ENCODE measurements at places on chromosomes 4 and X.

GRCh38 chr4:165476214-165477098, 97.6 kb downstream of the CPE start:
- peak; percentile 38 for ATAC-seq

DNA sequence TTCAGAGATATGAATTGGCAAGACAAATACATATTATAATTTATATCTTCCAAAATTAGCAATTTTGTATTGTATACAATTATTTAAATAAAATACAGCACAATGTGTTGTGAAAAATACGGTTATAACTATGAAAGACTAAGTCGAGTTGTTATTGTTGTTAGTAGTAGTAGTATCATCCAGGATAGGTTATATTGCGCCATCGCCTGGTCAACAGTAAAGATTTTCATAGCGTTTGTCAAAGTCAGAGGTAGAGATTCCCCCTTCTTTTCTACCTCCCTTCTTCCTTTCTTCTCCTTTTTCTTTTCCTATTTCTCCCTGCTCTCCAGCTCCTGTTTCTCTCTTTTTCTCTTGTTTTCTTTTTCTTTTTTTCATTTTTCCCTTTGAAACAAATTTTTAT, 499.1 kb upstream of the EPHA5 start:
- ATAC-seq: no peak

- no peak for ATAC-seq
Observed at GRCh38 chr4:26127851-26128337, 192.9 kb upstream of the RBPJ start.

DNA sequence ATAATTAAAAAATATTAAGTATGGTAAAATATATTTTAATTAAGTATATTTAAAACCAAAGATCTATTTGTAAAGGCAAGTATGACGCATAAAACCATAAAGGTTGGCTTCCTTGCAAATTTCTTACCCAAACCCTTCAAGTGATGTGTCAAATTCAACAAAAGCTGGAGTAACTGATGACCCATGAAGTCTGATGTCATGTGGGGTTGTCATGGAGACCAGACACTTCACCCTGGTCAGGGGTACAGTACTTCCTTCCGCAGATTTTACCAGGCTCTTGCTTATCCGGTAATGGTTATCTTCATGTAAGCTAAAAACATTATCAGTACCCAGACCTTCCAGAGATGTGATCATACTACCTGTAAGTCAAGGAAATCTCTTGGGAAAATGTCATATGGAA, 170.1 kb downstream of the WDFY3 start:
- ATAC-seq: no peak

DNA sequence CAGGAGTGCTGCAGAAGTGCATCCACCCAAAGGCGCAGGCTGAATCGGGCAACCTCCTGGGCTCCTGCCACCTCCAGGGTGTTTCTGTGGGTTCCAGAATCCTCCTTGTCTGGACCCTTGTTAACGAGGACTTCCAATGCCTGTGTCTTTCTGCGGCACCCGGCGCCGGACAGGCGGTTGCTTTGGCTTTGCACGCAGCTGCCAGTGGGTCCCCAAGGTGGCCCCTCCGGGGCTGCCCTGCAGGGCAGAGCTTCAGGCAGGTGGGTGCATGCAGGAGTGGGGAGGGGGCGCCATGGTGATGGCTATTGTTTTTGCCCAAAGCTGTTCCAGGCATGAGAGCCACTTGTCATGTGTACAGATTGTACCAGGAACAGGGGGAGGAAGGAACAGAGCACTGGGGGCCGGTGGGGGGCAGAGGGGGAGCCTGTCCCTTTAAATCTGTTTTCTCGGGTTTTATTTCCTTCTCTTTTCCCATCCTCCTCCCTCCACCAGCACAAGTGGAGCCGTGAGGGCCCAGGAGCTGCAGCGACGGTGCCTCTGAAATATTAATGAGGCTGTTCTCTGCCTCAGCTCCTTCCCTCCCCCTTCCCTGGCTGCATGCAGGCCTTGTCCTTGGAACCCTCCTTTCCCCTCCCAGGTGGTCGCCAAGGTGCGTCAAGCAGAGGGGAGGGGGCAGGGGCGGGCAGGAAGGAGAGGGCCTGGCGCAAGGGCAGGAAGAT, 13.1 kb downstream of the ATP2B3 start:
- no peak for ATAC-seq

- no peak for ATAC-seq
Observed at GRCh38 chrX:110699109-110699508, 96.5 kb downstream of the CHRDL1 start.

- no peak for ATAC-seq
Observed at GRCh38 chr4:71389149-71389827, 50.5 kb downstream of the SLC4A4 start.

DNA sequence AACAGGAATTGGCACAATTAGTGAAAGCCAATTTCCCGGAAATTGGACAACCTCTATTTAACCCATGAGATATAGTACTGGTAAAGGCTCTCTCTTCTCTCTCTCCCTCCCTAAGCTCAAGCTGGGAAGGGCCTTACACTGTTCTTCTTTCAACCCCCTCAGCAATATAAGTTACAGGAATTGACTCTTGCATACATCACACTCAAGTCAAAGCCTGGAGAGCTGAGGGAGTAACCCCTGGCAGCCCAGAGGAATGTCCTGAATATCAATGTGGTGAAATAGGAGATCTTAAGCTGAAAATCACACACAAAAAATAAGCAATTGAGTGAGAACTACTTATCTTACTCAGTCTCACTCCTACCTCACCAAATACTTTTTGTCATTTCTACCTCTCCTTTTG, 186.9 kb upstream of the SPOCK3 start:
- no peak for ATAC-seq

GRCh38 chr4:185086053-185086452, 57.0 kb upstream of the SLC25A4 start:
- ATAC-seq: no peak

GRCh38 chr4:185127021-185127925, 15.8 kb upstream of the SLC25A4 start:
- peak; percentile 74 for ATAC-seq

- no peak for ATAC-seq
Observed at GRCh38 chr4:56261027-56261426, 126.3 kb downstream of the AASDH start.

DNA sequence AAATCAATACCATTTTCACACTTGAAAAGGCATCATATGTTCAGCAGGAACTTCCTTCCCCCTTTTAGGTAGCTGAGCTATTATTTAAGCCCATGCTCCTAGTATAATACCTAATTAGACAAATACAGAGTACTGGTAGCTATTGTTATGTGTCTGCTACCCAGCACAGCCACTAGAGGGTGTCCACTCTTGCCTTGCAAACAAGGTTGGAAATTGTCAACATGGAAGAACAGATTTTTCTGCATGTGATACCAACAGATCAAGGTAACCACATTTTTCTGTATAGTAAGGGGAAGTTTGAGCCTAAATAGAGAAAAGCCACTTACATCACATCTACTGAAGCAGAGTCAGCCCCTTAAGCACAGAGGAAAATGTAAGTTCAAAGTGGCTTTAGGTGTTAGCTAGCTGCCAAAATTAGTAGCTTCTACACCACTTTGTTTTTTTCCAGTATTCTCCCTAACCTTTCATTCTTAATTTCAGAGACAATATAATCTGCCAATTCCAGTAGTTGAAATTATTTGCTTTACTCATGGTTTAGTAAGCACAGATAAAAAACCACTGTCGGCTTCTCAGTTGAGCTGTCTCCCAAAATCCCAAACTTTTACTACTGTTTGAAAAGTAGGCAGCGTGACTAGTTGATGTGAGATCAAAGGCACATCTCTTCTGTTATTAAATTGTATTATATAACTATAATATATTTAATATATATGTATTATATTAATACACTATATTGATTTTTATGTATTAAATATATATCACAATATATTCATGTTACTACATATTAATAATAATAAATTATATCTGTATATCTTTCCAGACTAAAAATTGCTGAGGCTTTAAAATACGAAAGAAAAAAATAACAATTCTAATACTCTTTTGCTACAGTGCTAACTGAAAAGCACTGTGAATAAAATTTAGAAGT, 38.2 kb downstream of the EDNRA start:
- peak; percentile 96 for ATAC-seq

- peak; percentile 79 for ATAC-seq
Observed at GRCh38 chr4:39933671-39934590, 43.8 kb downstream of the PDS5A start.

GRCh38 chr4:43564107-43564506, 671.6 kb downstream of the GRXCR1 start:
- no peak for ATAC-seq

DNA sequence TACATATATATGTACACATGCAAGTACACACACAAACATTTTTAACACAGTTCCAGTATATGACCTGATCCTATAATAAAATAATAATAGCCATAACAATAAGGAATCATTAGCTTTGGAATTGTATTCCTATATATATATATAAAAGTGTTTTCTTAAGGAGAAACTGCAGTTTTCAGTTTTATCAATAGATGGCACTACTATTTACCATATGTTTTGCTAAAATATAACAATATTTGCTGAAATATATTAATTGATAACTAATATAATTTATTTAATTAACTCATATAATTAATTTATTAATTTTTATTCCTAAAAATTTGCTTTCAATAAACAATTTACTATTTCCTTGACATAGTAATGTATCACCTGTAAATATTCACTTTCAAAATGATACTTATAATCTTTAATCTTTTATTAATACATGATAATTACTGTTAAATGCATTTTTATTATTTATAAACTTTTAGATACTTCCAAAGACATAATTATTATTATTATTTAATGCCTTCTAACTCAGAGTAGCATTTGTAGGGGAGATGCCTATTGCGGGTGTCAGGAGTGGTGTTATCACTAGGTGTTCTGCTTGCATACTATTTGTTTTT, 599.5 kb downstream of the FSTL5 start:
- ATAC-seq: no peak

GRCh38 chr4:46550471-46550870, 160.5 kb upstream of the GABRA2 start:
- ATAC-seq: no peak

- ATAC-seq: no peak
Observed at GRCh38 chr4:56438766-56439165, 2.7 kb downstream of the PAICS start.

GRCh38 chr4:182786991-182787390, 130.2 kb downstream of the DCTD start:
- no peak for ATAC-seq

- ATAC-seq: no peak
Observed at GRCh38 chr4:57124145-57124544, 14.0 kb upstream of the IGFBP7 start.

GRCh38 chrX:121160987-121161386, 113.6 kb downstream of the GLUD2 start:
- no peak for ATAC-seq

- ATAC-seq: no peak
Observed at GRCh38 chr4:181259081-181259709, 984.0 kb upstream of the TENM3 start.

GRCh38 chrX:15512401-15512965, 11.9 kb downstream of the BMX start:
- ATAC-seq: peak; percentile 55

DNA sequence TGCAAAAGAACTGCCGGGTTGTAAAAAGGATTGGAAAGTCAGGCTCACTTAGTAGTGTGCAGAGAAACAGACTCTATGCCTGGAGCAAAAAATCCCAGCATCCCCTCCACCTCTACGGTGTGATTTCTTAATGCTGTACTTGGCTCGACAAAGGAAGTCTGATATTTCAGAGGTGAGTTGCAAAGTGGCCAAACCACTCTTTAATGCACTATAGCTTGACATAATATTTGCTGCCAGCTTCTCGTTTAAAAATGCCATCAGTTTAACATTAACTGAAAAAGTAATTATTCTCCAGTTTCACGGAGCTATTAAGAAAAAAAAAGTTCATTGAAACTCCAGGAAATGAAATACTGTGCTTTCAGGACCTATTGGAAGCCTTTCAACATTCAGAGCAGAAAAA, 448.3 kb upstream of the ZFP42 start:
- ATAC-seq: no peak

DNA sequence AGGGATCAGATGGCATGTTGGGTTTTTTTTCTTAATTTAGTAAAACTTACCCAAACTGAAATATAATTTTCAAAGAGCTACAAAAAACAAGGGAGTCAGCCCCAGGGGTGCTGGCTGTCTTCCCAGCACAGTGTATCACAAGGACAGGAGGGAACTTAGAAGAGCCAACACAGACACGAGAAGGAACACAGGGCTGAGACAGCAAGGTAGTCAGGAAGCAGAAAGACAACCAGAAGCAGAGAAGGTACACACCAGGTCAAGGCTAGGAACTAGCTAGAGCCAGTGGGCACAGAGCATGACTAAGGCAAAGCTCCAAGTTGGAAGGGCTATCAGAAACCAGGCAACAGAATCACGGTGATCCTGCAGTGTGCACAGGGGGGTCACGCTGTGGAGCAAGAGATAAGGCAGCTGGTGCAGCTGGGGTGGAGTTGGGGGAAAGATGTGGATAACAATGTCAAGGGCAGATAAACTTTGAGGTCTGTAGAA, 168.7 kb downstream of the NR3C2 start:
- ATAC-seq: no peak

Data from SK-N-SH treated with all-trans-retinoic acid at 6 μM for 48 hours (cell line).